Activated CD8-positive, alpha-beta memory T cell treated with anti-CD3 and anti-CD28 coated beads, Interleukin-2, amount 10 ng/mL, durations not matched to agents 7 days and 5 days (primary cell): ENCODE measurements at places on chromosomes 16 and 17.
A peak's percentile ranks its signal among the peaks of the same experiment; 100 is the strongest.

- DNase-seq: no peak
- peaks cover 6% of the 10 kb centered on the region for H3K4me1 ChIP-seq
- H3K36me3 ChIP-seq: peaks cover 25% of the 10 kb centered on the region
- H3K27me3 ChIP-seq: no peaks in the 10 kb centered on the region
- H3K4me3 ChIP-seq: no peak overlapping the region
These were observed 10.1 kb downstream of the MRM3 start for GRCh38 chr17:792277-792676.

- H3K4me3 ChIP-seq: peak overlapping the region; percentile 97
- peak; percentile 58 for DNase-seq
- peaks cover 20% of the 10 kb centered on the region for H3K36me3 ChIP-seq
- peaks cover 31% of the 10 kb centered on the region for H3K4me1 ChIP-seq
- H3K27ac ChIP-seq: peak overlapping the region; percentile 96
- H3K27me3 ChIP-seq: no peaks in the 10 kb centered on the region
These were observed 855 bp downstream of the TUFM start for GRCh38 chr16:28845293-28845692.

DNA sequence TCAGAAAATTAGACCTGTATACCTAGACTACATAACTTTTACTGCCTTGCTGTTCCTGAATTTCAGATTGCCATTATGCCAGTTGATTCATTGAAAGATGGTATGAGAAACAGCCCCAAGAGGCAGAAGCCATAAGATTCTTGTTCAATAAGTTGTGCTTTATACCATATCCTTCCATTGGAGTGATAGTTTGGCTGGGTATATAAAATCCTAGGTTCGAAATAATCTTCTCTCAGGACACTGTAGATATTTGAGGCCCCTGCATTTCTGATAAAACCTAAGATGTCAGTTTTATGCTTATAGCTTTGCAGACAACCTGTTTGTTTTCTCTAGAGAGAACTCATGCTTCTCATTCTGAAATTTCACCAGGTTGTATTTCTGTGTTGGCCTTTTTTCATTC, 9.6 kb upstream of the SDK2 start:
- H3K27me3 ChIP-seq: peaks cover 29% of the 10 kb centered on the region
- H3K27ac ChIP-seq: no peak overlapping the region
- no peak for DNase-seq
- H3K4me1 ChIP-seq: peaks cover 4% of the 10 kb centered on the region

- H3K27ac ChIP-seq: no peak overlapping the region
- no peaks in the 10 kb centered on the region for H3K4me1 ChIP-seq
- no peaks in the 10 kb centered on the region for H3K36me3 ChIP-seq
- no peaks in the 10 kb centered on the region for H3K27me3 ChIP-seq
These were observed 489.9 kb upstream of the CDH5 start for GRCh38 chr16:65876624-65877023.

GRCh38 chr17:71286625-71287024, 834.2 kb upstream of the SOX9 start:
- H3K27ac ChIP-seq: no peak overlapping the region
- H3K4me1 ChIP-seq: no peaks in the 10 kb centered on the region
- DNase-seq: no peak

- no peak overlapping the region for H3K27ac ChIP-seq
- H3K27me3 ChIP-seq: no peaks in the 10 kb centered on the region
- H3K36me3 ChIP-seq: peaks cover 6% of the 10 kb centered on the region
- DNase-seq: no peak
These were observed 121.5 kb downstream of the WSCD1 start for GRCh38 chr17:6191405-6192324.

GRCh38 chr16:81142864-81143263, 46.7 kb upstream of the GCSH start:
- H3K27me3 ChIP-seq: peaks cover 4% of the 10 kb centered on the region
- DNase-seq: no peak
- no peak overlapping the region for H3K4me3 ChIP-seq
- no peak overlapping the region for H3K27ac ChIP-seq
- H3K36me3 ChIP-seq: no peaks in the 10 kb centered on the region

DNA sequence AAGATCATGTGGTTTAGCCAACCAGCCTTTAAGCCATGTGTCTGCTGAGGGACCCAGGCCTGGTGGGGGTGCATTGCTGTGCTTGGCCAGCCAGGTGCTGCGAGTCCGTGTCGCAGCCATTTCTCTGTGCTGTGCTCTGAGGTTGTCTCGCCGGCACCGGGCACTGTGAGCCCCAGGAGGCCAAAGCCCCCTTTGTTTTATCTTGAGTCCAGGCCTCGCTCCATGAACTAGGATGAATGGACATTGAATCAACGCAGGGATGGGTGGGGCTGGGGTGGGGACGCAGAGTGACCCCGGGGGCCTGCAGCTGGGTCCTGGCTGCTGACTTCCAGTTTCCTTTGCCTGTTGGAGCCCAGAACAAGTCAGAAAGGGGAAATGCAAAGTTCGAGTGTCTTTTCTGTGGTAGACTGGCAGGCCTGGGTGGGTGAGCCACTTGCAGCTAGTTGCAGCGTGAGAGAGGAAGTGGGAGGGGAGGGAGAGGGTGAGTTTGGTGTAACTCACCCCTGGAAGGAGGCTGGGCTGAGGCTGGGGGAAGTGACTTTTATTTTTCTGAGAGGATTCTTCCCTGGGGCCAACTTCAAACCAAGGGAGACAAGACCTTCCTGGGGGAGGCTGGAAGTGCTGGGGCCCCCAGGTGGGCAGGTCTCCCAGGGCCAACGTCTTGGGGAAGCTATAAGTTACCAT, 324.7 kb downstream of the SEC14L1 start:
- H3K4me3 ChIP-seq: peak overlapping the region; percentile 57
- no peaks in the 10 kb centered on the region for H3K27me3 ChIP-seq
- peaks cover 56% of the 10 kb centered on the region for H3K36me3 ChIP-seq
- H3K27ac ChIP-seq: peak overlapping the region; percentile 87
- peaks cover 84% of the 10 kb centered on the region for H3K4me1 ChIP-seq

- DNase-seq: no peak
- peaks cover 14% of the 10 kb centered on the region for H3K27me3 ChIP-seq
- H3K36me3 ChIP-seq: no peaks in the 10 kb centered on the region
- H3K4me3 ChIP-seq: no peak overlapping the region
These were observed 8.5 kb downstream of the KRTAP9-7 start for GRCh38 chr17:41284043-41284442.

GRCh38 chr16:56193951-56194726, 2.9 kb downstream of the GNAO1 start:
- H3K4me3 ChIP-seq: no peak overlapping the region
- H3K27ac ChIP-seq: no peak overlapping the region
- DNase-seq: peak; percentile 75

GRCh38 chr17:1035546-1036170, 38.7 kb downstream of the TIMM22 start:
- peaks cover 2% of the 10 kb centered on the region for H3K36me3 ChIP-seq
- no peak overlapping the region for H3K27ac ChIP-seq
- no peaks in the 10 kb centered on the region for H3K4me1 ChIP-seq
- no peaks in the 10 kb centered on the region for H3K27me3 ChIP-seq
